RCC 7860 (cell line): ENCODE measurements at places on chromosomes 12 and 14.

GRCh38 chr12:54229624-54230212 lies 40.9 kb upstream of the SMUG1 start:
- peak; percentile 95 for DNase-seq

DNA sequence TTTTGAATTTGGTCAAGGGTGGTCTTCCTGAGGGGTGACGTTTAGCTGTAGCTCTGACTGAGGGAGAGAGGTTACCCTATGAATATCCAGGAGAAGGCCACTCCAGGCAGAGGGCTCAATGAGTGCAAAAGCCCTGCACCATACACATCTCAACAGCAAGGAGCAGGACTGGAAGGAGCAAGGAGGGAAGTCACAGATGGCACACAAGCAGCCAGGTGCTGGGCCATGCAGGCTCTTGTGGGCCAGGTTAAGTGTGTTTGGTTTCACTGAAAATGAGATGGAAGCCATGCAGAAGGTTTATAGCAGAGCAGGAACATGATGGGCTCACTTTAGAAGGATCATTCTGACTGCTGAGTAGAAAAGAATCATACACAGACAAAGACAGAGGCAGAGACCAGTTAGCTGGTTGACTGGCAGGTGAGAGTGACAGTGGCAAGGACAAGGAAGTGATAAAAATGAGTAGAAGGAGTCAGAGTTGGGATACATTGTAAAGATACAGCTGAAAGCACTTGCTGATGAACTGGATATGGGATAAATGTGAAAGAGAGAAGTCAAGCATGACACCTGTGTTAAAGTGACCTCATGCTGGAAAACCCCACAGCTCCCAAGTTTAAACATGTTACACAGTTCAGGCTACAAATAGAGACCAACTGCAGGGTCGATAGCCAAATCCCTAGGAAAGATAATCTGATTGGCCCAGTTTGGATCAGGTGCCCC lies 81.2 kb downstream of the PRKD1 start:
- peak; percentile 71 for DNase-seq

DNA sequence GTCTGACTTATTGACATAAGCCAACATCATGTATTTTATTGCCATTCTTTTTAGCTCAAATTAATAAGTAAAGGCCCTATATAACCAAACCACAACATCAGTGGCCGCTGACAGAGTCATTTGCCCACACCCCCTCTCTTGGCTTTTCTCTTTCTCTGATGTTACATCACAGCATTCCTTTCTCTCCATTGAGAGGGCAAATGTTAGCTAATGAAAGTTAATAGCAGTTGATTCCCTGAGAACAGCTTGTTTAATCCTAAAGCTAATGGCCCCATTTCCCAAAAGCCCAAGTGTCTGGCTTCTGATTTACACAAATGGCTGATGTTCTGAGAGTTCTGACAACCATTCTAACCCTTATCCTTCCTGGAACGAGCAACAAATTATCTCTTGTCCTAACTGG lies 308.8 kb downstream of the SNAPC1 start:
- DNase-seq, result no peak

DNA sequence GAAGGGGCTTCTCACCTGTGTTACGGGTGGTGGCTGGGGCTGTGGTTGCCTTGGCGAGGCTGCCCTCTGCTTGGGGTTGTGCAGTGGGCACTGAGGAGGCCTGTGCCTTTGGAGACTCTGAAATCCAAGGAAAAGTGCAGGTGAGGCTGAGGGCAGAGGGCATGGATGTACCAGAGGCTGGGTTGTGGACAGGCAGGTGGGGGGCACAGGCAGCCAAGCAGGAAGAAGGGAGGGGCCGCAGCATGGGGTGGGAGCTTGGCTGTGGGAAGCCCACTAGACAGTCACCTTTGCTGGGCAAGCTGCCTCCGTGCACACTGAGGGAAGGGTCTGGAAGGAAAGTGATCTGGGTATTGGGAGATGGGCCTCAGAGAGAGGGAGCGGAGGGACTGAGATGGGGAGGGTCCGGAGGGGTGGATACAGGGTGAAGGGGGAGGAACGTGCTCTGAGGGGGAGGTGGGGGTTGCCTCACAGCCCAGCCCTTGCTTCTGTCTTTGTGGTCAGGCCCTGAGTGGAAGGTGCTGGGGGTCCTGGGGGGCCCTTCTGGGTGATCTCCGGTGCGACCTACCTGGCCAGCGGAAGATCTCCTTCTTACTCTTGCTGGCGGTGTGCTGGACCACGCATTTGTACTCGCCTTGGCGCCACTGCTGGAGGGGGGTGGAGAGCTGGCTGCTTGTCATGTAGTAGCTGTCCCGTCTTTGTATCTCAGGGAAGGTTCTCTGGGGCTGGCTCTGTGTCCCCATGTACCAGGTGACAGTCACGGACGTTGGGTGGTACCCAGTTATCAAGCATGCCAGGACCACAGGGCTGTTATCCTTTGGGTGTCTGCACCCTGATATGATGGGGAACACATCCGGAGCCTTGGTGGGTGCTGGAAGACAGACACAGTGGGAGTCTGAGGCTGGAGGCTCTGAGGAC lies 318.7 kb downstream of the TMEM121 start:
- DNase-seq, result no peak
